ENCODE measurements at places on chromosomes 1 and 21.

DNA sequence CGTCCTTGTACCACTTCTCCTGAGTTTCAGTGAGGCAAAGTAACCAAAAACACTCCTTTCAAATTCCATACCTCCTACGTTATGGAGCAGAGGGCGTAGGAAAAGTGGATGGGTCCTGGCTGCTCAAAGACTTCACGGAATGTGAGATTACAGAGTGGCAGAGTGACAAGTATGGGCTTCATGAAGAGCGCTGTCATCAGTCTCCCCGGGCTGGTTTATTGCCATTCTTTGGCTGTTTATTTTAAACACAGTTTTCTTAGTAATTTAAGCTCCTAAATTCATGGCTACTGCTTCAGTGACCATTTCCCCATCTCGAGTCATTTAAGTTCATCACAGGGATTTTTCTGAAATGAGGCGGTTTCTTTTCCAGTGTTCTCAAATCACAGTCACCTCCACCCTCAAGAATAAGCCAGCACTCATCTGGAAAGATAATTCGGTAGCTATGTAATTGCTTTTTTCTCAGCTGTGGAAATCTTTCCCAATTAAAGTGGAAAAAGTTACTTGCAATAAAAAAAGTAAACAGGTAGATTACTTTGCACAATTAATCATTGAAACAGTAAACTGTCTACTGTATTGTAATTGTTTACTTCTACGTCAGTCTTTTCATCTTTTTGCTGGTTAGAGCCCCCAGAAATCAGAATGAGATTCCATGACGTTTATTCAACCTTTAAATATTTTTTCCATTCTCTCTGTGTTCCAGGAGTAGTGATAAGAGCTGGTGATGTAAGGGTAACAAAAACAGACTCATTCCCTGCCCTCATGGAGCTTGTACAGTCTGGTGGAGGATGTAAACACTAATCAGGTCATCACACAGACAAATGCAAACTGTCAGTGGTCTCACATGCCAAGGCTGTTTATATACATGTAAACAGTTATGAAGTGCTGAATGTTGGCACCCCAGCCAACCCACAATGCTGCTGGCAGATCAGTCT lies 3.0 kb upstream of the SMYD2 start:
- no peak for DNase-seq

DNA sequence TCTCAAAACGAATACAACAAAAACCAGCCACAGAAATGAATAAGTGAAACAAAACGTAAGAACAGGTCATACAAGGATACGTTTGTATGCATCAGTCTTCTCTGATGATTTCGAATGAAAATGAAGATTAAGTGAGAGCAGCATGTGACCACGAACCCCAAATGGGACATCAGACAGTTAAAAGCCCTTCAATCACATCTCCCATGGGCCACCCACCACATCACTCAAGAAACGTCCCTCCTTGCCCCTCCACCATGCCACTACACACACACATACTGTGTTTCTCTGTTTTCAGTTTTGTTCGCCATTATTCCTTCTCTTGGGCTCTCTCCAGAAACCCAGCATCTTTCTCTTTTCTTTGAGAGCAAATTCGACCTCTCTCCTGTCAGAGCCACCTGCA lies 355.6 kb upstream of the KAZN start:
- DNase-seq: no peak

- DNase-seq: no peak
These were observed 5.2 kb upstream of the PKNOX1 start for GRCh38 chr21:42969193-42969600.

- no peak for DNase-seq
These were observed 24.3 kb downstream of the F13B start for GRCh38 chr1:197042676-197043341.

- no peak for DNase-seq
These were observed 11.6 kb downstream of the REG4 start for GRCh38 chr1:119799599-119800177.

- DNase-seq: no peak
These were observed 23.5 kb downstream of the PLA2G2D start for GRCh38 chr1:20095564-20096434.

- DNase-seq: no peak
These were observed 58.1 kb downstream of the CAPZB start for GRCh38 chr1:19427087-19427781.

- DNase-seq: no peak
These were observed 47.2 kb downstream of the GNG12 start for GRCh38 chr1:67785847-67786753.

DNA sequence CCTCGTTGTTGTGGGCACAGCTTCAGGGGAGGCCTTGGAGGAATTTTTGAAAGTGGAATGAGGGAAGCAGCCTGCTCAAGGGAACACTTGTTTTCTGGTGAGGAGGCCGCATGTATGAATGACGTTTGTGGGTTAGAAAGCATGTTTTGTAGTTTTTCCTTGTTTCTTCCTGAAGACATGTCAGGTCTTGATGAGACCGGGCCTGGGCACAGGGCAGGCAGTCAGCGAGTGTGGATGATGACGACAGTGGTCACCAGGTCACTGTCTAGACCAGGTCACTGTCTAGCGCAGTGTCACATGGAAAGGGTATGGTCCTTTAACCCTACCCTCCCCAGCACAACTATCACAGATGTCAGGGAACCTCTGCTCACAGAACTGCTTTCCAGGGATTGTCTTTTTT lies 7.3 kb downstream of the PSEN2 start:
- DNase-seq: no peak

DNA sequence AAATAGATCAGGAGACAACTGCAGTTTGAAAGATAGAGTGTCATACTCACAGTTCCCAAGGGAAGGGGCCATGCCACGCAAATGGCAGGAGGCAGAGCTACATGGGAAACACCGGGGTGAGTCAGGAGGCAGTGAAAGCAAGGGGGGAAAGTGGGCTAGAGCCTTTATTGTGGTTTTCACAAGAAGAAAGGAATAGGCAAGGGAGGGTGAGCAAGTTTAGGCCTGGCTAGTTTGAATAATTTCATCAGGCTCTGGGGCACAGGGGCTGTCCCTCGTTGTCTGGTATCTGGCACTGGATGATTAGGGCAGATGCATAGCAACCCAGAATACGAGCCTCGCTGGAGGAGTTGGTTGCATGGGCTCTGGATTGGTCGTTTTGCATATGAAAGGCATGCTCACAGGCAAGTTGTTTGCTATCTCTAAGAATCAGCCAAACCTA lies 17.0 kb upstream of the ITLN2 start:
- DNase-seq: no peak

GRCh38 chr1:10724948-10725847 lies 71.2 kb downstream of the CASZ1 start:
- DNase-seq: no peak

DNA sequence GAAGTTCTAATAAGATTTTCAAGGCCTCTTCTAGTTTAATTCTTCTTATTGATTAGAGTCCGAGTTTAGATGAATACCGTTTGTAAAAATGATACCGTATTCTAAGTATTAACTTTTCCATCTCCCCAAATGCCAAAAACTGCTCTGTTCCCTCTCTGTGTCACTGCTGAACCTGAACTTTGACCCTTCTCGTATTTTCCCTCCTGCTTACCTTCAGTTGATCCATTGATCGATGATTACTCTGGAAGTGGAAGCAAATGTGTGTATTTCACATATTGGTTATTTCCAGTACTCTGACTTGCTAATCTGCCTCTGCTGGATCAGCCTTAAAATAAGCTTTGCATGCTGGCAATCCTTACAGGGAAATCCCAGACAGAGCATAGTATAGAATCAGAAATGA lies 68.5 kb downstream of the KIF1B start:
- no peak for DNase-seq

- DNase-seq: no peak
These were observed 5.7 kb downstream of the ZBTB40 start for GRCh38 chr1:22457345-22457744.

GRCh38 chr21:45163413-45164123 lies 89.2 kb downstream of the ADARB1 start:
- DNase-seq: no peak

- DNase-seq: no peak
These were observed 22.3 kb upstream of the LRP8 start for GRCh38 chr1:53349968-53350852.

GRCh38 chr1:246695666-246696065 lies 28.5 kb upstream of the SCCPDH start:
- no peak for DNase-seq

DNA sequence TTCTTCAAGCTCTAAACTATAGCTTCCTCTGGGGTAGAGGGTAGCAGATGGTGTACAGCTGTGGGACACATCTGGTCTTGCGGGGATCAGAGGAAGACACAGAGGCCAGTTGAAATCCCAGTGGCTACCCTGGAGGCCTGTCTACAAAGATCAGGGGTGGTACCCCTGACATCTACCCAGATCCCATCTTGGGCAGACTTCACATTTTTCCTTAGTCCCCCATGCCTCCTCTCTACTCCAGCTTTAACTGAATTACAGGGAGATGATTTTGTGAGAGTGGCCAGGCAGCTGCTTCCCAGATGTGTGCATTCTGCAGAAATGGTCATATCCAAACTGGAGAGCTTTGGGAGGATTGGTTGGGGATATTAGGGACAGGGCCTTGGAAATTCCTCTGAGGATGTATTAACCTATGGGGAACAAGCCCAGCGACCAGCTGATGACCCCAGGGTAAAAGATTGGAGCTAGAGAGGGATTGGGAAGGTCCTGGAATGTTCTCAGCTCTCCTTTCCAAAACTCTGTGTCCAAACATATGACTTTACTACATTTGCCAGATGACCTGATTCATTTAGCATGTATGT lies 9.6 kb upstream of the CD34 start:
- DNase-seq: no peak

- DNase-seq: no peak
These were observed 156.8 kb downstream of the LEPR start for GRCh38 chr1:65577278-65577677.

GRCh38 chr1:63787875-63788274 lies 14.1 kb downstream of the ROR1 start:
- no peak for DNase-seq

DNA sequence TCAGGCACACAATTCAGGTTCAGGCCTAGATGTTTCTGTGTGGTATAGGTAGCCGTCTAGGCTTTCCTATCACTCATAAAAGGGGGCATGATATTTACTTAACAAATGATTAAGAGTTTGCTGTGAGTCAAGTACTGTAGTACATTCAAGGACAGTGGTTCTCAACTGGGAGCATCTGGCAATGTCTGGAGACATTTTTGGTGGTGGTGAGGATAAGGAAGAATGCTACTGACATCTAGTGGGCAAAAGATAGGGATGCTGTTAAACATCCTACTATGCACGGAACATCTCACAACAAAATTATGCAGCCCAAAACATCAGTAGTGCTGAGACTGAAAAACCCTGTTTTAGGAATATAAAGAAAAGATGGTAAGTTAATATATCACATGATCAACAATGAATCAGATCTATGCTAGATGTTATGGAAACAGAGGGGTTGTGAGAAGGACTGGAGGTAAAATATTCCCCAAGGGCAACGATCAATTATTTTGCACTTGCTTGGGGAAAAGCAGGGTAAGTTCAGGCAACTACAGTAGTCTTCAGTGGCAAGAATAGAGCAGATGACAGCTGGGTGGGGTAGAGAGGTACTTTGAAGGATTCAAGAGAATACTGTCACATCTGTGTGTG lies 4.9 kb downstream of the DNTTIP2 start:
- no peak for DNase-seq

GRCh38 chr1:8844501-8845006 lies 27.1 kb upstream of the RERE start:
- DNase-seq: no peak

DNA sequence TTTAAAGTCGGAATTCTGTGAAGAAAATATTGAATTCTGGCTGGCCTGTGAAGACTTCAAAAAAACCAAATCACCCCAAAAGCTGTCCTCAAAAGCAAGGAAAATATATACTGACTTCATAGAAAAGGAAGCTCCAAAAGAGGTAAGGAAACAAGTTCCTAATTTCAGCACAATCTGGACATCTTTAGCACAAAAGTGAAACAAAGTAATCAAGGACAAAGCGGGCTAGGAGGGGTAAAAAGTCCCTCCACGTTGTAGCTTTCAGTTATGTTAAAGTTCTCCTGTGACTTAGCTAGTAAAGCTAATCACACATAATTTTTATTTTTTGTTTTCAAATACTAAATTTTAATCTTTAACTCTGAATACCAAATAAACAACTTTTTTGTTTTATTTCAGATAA lies 2.2 kb downstream of the RGS2 start:
- no peak for DNase-seq

DNA sequence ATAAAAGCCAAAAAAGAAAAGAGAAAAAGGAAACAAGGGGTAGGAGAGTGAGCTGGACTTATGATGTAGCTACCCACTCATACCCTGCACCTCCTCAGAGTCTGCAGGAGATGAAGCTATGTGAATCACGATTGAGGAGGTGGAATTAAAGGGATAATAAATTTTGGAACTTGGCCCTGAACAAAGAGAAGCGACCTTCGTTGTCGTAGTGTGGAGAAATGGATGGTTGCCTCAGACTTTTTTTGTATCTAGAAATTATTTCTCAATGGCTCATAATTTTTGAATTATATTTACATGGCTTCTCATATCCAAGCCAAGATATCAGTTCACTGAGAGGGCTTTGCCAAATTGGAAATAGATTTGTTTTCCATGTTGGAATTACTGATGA lies 37.8 kb upstream of the SIPA1L2 start:
- no peak for DNase-seq

DNA sequence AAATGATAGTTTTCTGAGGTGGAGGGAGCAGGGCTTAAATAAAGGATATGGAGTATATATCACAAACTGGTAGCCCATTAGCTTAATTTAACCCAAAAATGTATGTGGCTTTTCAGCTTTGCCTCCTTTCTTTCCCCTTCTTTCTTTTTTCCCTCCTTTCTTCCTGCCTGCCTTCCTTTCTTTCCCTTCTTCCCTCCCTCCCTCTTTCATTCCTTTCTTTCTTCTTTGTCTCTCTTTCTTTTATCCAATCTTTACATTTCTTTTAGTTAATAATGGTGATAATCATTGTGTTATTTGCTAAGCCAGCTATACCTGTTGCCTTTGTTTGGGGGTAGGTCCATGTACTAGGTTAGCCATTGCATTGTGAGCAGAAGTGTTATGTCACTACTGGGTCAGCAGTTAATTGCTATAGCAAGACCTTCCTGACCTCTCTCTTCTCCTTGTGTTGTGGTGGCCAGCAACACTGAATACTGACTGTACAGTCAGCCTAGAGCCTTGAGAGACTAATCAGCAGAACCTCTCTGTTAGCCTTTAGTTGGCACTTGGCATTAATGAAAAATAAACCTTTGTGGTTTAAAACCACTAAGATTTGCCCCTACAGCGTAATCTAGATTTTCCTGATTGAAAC lies 5.1 kb downstream of the GORAB start:
- no peak for DNase-seq
